K562 (cell line): ENCODE measurements at places on chromosomes 7 and 10.

DNA sequence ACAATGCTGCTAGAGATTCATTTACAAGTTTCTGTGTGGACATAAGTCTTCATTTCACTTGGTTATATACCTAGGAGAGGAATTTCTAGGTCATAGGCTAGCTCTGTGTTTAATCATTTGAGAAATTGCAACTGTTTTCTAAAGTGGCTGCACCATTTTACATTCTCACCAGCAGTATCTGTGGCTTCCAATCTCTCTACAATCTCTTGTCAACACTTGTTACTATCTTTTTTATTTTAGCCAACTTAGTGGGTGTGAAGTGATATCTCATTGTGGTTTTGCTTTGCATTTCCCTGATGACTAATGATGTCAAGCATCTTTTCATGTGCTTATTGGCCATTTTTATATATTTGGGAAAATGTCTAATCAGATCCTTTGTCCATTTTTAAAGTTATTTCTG, 53.0 kb upstream of the DRGX start:
- no peak for DNase-seq

GRCh38 chr7:1619152-1620079, 49.6 kb upstream of the PSMG3 start:
- peak; percentile 31 for DNase-seq

- no peak for DNase-seq
Measured at GRCh38 chr10:10774416-10774815, 243.3 kb upstream of the CELF2 start.

DNA sequence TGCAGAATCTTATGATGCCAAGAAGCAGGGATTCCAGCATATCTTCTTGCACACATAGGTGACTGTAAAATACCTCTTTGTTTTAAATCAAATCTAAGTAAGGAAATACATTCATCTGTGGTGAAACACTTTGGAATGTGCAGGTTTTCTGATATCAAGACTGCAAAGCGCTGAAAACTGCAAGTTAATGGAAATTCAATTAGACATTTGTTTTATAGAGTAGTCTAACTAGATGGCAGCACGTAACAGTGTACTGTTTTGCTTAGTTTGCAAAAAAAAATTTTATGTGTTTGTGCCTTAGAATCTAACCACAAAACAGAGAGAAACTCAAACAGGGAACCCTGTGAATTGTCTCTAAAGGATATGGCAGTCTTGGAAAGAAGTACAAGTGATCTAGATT, 259.2 kb downstream of the HDAC9 start:
- no peak for DNase-seq

- DNase-seq: no peak
Measured at GRCh38 chr7:28157831-28158416, 22.7 kb downstream of the JAZF1 start.

DNA sequence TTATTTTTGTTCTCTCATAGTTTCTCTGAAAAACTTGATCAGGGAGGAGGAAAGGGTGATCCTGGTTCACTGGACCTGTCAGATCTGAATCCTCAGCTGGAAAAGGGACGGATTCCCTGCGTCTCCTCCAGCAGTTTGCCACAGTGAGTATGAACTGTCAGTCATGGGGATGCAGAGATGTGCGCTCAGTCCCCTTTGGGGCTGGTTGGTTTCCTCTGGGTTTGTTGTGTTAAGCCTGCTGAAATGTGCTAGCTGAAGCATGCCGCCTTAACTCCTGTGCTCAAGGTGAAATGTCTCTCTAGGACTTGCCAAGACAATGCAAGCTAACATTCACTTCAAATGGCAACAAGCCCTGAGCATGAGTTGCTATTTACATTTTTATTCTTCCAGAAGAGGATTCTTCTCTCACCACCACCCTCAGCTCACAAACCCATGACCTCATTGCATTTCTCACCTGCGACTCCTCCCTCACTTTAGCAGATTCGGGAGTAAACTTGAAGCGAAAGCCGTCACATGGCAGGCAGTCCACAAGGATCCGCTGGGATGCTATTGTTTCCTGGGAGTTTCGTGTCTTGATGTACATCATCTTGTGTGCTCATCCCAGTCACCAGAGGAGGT, 192.9 kb upstream of the FZD8 start:
- no peak for DNase-seq

GRCh38 chr10:61746377-61746776, 83.6 kb downstream of the CABCOCO1 start:
- DNase-seq: no peak

DNA sequence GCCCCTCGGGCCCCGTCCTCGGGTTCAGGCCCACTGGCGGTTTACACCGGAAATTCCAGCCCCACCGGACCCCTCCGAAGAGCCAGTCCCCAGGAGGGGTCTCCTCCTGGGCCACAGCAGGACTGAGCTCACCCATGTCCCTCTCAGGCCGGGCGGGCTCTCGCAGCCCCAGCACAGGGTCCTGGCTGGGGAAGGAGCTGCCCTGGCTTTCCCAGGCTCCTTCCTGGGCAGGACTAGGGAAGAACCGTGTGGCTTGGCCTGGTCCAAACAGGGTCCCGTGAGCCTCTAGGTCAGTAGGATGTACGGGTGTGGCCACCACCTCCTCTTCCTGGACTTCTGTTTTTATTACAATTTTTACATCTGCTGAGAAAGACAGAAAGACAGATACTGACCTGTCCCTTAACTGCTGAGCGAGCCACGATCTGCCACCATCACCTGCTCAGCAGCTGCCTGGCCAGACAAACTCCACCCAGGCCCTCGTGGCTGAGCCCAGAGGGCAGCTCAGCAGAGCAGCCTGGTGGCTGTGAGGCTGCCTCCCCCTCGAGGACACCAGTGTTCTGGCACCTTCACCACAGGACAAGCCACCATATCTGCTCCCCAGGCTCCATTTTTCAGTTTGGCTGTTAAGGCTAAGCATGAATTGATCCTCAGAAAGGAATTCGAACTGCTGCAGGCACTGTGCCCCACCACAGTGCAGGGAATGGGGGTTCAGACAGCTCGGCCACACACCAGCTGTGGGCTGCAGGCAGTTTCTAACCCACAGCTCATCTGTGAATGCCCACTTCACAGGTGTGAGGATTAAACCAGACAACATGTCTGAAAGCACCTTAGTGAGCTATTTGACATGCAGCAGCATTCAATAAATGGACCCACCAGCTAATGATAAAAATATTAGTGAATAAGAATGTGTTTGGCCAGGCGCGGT, 14.5 kb upstream of the ZNF777 start:
- DNase-seq: no peak

- DNase-seq: no peak
Measured at GRCh38 chr10:49172061-49172776, 16.0 kb downstream of the TMEM273 start.

DNA sequence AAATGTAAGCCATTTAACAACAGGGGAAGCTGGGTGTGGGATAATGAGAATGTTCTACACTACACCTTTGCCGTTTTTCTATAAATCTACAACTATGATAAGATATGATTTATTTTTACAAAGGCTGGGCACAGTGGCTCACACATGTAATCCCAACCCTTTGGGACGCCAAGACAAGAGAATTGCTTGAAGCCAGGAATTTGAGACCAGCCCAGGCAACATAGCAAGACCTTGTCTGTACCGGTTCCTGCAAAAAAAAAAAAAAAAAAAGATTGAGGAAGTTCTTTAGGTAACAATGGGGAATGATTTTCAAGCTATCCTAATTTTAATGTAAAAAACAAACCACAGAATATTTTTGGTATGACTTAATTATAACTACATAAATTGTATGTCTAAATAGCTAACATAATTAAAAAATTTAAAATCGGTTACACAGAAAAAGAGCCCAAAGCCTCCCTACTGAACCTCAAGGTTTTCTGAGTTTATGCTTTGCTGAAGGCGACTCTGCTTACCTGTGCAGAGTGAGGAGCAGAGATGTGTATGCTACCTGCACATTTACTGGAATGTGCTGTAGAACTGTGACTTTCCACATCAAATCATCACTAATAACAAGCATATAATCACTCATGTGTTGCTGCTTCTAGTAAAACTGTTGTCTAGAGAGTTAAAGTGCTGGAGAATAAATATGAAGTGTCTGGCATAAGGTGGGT, 163.4 kb downstream of the ATE1 start:
- no peak for DNase-seq

DNA sequence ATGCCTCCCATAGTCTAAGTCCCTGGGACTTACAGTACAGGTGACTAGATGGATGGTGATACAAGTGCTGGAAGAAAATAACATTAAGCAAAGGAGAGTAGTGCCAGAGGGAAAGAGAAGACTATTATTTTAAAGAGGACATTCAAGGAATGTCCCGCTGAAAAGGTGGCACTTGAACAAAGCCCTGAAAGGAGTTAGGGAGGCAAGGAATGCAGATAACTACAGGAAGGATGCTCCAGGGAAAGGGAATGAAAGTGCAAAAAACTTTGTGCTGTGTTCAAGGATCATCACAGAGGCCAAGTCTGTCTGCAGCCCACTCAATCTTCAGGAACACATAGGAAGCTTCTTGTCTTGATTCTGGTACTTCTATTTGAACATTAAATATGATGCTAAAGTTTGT, 14.9 kb downstream of the ANKMY2 start:
- no peak for DNase-seq
